Daoy (cell line): ENCODE measurements at places on chromosomes 1 and 21.

GRCh38 chr1:23947366-23947765 is 12.3 kb upstream of the PNRC2 start:
- DNase-seq, result no peak

DNA sequence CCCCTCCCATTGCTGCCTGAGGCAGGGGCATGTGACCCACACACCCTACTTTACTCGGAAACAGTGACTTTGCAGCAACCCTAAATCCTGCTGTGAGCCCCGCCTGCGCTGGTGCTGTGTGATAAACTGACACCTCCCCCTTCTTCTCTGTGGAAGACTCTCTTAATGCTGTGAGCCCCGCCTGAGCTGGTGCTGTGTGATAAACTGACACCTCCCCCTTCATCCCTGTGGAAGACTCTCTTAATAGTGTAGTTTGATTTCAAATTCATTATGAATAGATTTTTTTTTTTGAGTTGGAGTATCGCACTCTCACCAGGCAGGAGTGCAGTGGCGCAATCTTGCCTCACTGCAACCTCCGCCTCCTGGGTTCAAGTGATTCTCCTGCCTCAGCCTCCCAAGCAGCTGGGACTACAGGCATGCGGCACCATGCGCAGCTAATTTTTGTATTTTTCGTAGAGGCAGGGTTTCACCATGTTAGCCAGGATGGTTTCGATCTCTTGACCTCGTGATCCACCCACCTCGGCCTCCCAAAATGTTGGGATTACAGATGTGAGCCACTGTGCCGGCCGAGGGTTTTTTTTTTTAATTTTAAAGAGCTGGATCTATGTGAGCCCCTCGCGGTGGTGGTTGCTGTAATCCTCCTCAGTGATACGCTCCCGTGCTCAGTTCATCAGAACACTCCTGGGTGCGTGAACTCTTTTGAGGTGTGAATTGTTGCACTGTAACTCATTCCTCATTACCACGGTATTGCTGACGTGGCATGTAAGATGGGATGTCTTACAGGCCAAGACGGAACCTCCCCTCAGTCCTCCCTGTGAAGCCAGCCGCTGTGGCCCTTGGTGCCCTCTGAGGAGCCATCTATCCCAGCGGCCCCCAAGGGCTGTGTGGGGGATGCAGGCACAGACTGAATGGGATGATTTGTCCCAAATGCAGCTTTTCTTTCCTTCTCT is 60.3 kb downstream of the GALNT2 start:
- DNase-seq, result no peak

DNA sequence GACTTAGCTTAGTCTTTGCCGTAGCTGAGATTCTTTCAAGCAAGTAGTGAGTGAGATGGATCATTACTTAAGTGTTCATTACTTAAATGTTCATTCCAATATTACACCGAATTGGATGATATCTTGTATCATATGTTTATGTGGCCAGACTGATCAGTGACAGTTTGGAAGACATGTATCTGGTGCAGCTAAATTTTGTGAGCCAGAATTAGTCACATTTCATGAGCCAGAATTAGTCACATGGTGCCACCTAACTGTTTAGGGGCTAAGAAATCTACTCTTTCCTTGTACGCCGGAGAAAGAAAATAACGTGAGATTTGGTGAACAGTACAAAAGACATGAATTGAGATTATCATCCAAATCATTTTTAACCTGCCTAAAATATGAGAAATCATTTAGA is 355.6 kb downstream of the USP25 start:
- peak; percentile 13 for DNase-seq

GRCh38 chr1:219144658-219145315 is 28.9 kb upstream of the LYPLAL1 start:
- no peak for DNase-seq
